ENCODE measurements at places on chromosomes 13 and 19.

DNA sequence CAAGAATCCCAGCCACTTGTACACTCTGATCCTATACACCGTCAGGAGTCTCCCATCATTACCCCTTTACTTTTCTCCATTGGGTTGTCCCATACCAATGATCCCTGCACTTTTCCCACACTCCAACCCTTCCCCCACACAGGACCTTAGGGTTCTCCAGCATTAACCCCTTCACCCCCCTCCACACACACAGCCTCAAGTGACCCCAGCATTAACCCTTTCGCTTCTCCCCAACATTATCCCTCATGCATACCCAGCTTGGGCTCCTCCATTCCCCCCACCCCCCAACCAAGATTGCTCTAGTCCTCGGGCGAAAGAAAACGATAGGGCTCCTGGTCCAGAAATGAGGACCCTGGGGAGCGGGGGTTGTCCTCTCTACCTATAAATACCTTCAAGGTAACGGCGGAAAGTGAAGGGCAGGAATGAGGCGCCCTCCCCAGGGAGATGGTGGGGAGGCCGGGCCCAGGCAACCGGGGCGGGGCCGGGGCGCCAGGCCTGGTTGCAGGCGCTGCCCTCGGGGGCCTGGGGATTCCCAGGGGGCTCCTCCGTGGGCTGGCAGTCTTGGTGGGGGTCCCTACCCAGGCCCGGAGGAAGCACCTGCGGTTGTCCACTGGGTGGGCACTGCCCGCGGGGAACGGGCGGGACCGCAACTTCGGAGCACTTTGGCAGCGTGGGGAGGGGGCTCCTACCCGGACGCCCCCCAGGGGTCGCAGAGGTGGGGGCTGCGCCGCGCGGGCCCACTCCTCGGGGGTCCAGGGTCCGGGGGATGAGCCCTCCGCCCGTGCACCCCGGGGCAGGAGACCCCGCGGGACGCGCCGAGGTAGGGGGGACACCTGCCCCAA lies 757 bp downstream of the WIZ start:
- DNase-seq: no peak

DNA sequence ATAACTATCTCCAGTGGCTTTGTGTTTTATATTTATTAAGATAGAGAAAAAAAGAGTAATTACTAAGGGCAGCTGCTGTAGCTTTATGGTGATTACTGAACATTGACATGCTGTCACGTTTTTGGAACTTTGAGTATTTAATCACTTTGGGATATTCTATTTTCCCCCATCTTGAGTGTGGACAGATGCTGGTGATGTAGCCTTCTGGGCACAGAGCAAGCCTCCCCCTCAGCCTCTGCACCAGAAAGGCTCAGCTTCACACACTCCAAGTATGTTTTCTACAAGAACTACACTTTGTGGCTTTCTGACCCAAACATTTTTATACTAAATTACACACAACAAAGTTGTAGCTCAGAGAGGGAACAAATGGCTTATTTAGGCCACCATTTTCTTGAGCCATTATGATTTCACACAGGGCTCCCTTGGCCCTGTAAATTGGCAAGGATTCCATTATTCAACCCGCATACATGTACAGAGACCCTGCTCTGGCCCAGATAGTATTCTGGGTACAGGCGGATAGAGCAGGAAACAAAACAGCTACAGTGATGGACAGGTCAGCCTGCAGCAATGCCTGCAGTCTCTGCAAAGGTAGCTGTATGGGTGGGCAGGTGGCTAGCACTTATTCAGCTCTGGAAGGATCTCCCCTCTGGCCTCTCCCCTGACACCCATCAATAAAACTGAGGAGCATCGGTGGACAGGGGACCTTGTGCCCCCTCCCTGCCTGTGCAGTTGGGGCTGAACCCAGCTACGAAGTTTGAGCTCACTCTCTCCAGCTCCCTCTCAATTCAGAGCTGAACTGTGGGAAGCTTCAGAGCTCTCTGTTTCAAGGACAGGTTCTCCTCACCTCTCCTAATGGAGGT lies 1.3 kb downstream of the ALOX5AP start:
- DNase-seq: no peak

DNA sequence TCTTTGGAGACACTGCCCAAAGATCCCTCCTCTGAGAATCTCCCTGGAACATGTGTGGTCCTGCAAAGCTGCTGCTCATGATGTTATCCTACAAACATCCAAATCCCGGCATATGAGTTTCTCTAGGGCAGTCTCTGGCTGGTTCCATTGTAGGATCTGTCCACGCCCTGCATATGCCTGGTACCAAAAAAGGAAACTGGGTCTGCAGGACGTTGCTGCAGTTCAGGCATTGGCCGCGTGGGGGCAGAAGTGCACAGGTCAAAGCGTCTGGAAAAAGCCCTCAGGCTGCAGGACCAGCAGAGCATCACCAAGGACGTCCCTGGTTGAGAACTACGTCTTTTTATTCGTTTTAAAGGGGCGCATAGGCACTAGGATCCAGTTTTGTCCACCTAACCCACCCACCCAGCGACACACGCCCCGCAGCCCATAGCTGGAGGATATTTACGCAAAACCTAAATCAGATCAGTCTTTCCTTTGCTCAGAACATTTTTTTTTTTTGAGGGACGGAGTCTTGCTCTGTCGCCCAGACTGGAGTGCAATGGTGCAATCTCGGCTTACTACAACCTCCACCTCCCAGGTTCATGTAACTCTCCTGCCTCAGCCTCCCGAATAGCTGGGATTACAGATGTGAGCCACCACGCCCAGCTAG lies 12.9 kb upstream of the ZNF564 start:
- DNase-seq: peak; percentile 75

DNA sequence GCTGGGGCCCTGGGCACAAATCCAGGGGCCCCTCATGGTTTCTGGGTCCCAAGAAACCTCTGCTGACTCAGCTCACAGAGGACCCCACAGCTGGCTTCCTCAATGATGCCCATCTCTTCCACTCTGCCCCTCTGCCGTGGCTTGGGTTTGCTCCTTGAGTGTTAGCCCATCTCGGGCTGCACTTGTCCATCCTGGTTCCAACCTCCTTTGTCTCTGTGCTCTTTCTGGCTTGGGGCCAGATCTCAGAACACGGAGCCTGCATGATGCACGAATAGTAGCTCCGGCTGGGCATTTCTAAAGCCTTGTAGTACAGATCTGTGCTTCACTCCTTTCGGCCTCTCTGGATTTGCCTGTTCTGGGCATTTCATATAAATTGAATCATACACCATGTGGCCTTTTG lies 53.8 kb downstream of the F2RL3 start:
- no peak for DNase-seq

- no peak for DNase-seq
Measured at GRCh38 chr13:27969082-27969865, at the start of gene CDX2. CDX2 (minus strand) TSS chr13:27969315; CDS start chr13:27969006, 309 bp downstream.

GRCh38 chr19:4064149-4064495 lies 2.6 kb downstream of the ZBTB7A start:
- no peak for DNase-seq

DNA sequence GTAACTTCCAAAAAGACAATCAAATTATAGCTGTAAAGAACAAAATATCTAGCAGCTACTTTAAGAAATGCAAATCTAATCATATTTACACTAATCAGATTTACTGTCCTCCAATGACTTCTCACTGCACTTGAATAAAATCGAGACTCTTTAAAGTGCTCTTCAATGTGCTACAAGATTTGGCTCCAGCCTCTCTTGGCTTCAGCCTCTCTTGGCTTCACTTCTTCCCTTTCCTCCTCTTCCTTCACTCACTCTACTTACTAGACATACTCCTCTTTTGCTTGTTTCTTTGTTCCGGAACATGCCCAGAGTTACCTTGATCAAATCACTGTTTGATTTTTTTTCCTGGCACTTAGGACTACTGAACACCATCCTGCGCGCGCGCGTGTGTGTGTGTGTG lies 495.4 kb downstream of the LMO7 start:
- no peak for DNase-seq

GRCh38 chr13:38804536-38804935 lies 117.7 kb downstream of the FREM2 start:
- no peak for DNase-seq

- DNase-seq: no peak
Measured at GRCh38 chr13:28659621-28659970, 666 bp downstream of the POMP start.

DNA sequence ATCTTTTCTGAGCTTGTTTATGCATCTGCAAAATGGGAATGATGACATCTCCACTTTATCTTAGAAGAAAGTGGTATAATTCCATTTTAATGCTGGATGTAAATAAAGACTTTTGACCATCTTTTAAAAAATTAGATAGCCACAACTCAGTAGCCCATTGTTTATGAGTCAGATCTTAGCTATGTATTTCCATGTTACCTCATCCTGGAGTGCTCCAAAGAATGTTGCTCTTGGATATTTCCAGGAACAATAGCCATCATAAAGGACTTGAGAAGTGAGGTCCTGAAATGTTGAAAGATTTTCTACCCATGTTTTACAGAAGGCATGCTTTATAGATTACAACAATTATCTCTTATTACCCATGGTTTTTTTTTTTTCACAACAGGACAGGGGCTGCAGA lies 229.3 kb upstream of the EDNRB start:
- no peak for DNase-seq

DNA sequence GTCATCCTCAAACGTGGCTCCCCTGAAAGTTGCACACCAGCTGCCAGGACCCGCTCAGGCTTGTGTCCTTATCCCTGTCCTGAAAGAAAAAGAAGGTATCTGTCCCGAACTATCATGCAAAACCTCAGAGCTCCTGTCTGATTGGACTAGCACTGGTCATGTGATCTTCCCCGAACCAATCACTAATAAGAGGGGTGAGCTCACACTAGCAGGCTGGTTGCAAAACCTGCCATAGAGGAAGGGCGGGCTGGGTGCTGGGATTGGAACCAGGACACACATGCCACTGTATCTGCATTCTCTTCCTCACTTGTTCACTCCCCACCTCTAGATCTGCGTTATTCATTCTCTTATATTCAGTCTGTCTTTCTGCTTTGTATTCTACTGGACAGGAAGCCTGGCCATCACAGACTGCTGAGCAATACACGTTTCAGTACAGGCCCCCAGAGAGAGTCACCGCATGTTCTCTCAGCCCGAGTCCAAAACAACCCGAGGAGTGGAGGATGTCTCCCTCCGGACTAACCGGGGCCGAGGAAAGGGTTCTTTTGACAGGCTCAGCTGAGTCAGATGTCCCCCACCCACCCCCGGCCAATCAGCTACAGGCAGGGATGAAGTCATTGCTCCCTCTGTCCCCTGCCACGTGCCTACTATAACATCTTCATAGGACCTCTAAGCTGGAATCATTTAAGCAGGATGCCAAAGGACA lies 97.7 kb downstream of the SIPA1L3 start:
- no peak for DNase-seq

- DNase-seq: no peak
Measured at GRCh38 chr13:21686751-21687391, 16.0 kb downstream of the FGF9 start.

GRCh38 chr19:47531640-47532387 lies 17.0 kb upstream of the NAPA start:
- no peak for DNase-seq

DNA sequence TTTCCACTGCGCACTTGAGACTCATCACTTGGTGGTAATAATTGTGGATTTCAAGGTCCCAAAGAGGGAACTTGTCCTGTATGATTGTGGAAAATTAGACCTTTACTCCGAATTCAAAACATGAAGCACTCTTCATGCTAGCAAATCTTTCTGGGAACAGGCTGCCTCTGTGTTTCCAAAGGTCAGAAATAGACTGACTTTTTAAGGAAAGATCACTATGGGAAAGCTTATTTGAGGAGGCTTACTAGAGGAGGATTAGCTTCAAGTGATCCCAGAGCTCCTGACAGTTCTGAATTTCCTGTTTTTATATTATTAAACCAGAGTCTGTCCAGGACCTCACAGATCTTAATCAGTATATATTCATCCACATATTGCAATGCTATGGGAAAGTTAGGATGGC lies 5.5 kb downstream of the WDFY2 start:
- DNase-seq: no peak

- DNase-seq: no peak
Measured at GRCh38 chr19:16252459-16253205, 54.9 kb downstream of the AP1M1 start.

DNA sequence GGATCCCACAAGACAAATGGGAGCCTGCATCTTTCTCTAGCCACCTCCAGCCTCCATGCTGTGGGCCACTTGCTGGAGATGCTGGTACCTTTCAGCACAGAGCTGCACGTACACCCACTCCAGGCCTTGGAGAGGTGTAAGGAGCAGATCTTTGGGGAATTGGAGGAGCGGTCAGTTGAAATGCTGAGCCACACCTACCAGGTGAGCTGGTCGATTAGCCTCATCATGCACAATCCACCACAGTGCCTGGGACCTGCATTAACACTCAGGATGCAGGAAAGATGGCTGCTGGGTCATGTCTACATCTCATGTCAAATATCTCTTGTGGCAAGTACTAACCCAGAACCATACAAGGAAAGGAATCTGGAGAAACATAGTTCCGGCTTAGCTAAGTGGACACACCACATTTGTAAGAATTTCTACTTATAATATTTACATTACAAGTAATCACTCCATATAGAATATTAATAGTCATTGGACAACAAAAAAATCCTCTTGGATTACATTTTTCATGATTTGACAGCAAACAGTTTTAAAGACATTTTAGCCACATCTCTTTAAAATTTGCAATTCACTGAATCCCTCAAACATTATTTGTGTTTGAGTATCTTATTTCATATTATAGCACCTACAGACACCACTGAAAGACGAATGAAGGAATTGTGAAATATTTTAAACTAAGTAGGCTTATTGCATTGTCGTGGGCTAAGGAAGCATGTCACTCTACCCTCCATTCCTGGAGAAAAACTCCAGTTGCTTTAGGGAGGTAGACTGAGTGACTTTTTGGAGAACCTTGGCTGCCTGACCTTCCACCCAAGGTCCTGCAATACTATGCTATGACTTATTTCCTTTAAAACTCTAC lies 21.8 kb upstream of the MBNL2 start:
- no peak for DNase-seq

GRCh38 chr19:55341171-55341588 lies 1.5 kb downstream of the KMT5C start:
- DNase-seq: peak; percentile 19

- DNase-seq: no peak
Measured at GRCh38 chr19:55471266-55471665, 5.2 kb upstream of the ZNF628 start.

DNA sequence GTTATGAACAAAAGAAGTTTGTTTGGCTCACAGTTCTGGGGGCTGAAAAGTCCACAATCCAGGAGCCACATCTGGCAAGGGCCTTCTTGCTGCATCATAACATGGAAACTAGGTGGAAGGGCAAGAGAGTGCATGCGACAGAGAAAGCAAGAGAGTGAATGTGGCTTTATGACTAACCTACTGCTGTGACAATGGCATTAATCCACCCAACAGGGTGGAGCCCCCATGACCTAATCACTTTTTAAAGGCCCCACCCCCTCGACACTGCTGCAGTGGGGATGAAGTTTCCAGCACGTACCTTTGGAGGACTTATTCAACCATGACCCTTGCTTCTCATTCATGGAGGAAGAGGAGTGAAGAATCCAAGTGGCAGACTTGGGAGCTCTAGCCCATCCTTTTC lies 30.0 kb upstream of the RFXAP start:
- DNase-seq: no peak

- DNase-seq: no peak
Measured at GRCh38 chr19:38505958-38506357, 72.5 kb downstream of the RYR1 start.

All from activated CD8-positive, alpha-beta memory T cell treated with anti-CD3 and anti-CD28 coated beads for 1 hour (primary cell).